Activated CD8-positive, alpha-beta memory T cell treated with anti-CD3 and anti-CD28 coated beads for 4 hours (primary cell): ENCODE measurements at places on chromosomes 11 and 22.

- DNase-seq: no peak
These were observed 15.0 kb downstream of the MED15 start for GRCh38 chr22:20522134-20523004.

GRCh38 chr11:47869544-47870393 is 21.6 kb upstream of the NUP160 start:
- no peak for DNase-seq

DNA sequence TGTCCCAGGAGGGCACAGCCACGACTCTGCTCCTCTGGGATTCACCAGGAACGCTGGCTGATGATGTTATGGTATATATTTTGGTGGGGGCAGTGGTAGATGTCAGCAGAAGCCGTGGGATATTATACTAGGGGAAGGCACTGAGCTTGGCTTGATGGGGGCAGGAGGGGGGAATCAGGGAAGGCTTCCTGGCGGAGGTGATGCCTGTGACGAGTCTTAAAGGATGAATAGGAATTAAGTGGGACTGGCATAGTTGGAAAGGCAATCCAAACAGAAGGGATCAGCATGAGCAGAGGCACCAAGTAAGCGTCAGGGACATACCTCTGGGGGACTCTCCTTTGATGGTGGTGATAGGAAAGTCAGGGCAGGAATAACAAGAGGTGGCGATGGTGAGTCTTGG is 47.6 kb downstream of the TP53I11 start:
- no peak for DNase-seq

DNA sequence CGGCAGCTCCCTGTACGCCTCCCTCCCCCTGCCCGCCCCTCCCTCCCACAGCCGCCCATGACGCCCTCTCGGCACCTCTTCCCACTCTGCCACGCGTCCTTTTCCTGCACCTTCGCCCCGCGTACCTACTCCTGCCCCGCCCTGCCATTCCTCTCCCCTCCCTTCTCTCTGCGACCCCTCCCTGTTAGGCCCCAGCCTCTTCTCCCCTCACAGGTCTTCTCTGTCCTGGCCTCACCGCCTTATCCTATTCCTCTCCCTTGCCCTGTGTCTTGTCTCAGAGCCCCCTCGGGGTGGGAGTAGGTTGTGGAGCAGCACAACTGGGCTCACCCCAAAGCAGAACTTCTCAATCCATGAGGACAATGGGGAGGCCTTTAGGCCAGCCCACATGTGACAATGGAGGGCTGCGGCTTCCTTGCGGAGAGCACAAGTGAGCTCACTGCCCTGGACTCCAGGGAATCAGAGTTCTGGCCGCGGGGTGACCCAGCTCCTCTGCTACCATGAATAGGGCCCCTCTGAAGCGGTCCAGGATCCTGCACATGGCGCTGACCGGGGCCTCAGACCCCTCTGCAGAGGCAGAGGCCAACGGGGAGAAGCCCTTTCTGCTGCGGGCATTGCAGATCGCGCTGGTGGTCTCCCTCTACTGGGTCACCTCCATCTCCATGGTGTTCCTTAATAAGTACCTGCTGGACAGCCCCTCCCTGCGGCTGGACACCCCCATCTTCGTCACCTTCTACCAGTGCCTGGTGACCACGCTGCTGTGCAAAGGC is 539 bp downstream of the SLC35C1 start:
- DNase-seq: no peak

DNA sequence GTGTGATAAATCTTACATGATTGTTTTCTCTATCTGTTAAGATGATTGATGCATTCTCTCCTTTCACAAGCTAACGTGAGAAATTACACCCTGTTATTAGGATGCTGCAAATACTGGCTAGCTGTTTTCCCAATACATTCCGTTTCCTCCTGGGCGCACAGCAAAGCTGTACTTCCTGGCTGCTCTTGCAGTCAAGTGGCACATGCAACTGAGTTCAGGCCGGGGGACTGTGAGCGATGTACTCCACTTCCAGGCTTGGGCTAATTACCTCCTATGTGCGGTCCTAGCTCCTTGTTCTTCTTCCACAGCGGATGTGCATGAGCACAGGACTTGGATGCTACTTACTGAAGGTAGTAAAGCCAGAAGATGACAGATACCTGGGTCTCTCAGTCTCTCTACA is 234.9 kb upstream of the SESN3 start:
- no peak for DNase-seq
